Left forelimb (tissue), 1 donor: ENCODE measurements at places on chromosomes 3 and 15.

GRCh38 chr3:28667646-28668621, 319.3 kb upstream of the AZI2 start:
- DNase-seq, result no peak

GRCh38 chr3:51338632-51339031, 46.5 kb upstream of the MANF start:
- no peak for DNase-seq

GRCh38 chr3:98855806-98856400, 45.6 kb downstream of the DCBLD2 start:
- no peak for DNase-seq

GRCh38 chr3:152557302-152557999, 277.5 kb upstream of the P2RY1 start:
- no peak for DNase-seq

- DNase-seq, result no peak
Measured at GRCh38 chr3:114471478-114471877, 177.7 kb downstream of the TIGIT start.

DNA sequence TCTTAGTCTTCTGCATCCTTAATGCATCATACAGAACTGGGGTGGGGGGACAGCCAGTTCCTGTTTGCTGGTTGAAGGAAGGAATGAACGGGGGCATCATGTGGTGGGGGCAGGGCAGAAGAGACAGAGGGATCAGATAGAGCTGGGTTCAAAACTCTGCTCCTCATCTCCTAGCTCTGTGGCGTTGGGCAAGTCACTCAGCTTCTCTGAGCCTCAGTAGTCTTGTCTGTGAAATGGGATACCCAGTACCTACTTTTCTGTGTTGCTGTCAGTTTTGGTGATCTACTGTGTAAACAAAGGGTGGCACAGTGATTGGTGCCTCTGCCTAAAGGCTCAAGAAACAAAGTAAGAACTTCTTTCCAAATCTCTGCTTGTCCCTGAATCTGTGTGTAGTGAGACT, 36.3 kb downstream of the RHCG start:
- no peak for DNase-seq

- no peak for DNase-seq
Measured at GRCh38 chr3:86239946-86240345, 751.0 kb downstream of the VGLL3 start.

GRCh38 chr3:16249336-16249735, 15.4 kb downstream of the DPH3 start:
- DNase-seq, result no peak

DNA sequence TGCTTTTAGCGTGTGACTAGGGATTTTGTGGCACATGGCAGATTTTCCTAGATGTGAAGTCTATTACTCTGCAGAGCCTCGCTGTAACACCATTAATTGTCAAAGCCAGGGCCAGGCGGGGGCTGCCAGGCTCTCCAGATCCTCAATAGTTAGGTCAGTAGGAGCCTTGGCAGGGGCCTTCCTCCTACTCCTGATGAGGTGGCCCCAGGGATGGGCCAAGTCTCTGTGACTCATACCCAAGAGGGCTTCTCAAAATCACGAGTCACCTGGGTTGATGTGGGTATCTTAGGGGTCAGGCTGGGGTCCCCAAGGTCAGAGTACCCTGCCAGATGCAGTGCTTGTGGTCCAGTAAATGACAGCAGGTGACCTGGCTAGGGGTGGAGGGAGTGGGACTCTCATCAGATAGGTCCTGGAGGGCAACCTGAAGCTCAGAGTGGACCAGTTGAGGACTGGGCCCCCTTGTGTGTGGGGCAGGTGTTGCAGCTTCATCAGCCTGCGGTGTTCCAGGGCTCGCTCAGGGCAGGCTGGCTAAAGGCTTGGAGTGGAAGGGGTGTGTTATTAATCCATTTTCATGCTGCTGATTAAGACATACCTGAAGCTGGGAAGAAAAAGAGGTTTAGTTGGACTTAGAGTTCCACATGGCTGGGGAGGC, 88.5 kb upstream of the MYZAP start:
- no peak for DNase-seq

DNA sequence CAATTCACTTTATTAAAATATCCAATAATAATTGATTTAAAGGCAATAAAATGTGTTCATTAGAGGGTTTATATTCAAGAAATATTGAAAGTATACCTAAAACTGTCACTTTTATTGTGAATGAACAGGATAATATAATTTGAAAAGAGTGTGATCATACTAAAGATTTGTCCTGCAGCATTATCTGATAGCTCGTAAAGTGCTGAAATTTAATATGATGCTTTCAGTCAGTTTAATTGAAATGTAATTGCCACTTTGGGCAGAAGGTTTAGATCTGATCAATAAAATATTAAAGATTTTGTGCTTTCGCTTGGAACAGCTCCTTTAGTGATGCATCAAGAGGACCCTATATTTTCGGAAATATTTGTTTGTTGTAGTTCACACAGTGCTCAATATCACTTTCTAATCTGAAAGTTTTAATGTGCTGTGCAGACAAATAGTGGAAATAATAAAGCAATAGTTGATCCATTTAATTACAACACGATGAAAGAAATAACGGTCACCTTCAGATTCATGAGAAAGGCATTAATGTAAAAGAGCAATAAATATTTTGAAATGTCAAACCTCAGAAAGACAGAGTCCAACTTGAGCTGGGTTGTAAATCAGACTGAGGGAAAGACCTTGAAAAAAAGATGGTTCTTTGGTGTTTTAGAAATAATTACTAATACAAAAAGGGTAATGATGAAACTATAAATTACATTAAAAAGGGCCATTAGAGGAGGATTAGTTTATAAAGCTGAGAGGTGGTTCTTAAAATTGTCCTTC, 129.7 kb upstream of the MEIS2 start:
- no peak for DNase-seq

DNA sequence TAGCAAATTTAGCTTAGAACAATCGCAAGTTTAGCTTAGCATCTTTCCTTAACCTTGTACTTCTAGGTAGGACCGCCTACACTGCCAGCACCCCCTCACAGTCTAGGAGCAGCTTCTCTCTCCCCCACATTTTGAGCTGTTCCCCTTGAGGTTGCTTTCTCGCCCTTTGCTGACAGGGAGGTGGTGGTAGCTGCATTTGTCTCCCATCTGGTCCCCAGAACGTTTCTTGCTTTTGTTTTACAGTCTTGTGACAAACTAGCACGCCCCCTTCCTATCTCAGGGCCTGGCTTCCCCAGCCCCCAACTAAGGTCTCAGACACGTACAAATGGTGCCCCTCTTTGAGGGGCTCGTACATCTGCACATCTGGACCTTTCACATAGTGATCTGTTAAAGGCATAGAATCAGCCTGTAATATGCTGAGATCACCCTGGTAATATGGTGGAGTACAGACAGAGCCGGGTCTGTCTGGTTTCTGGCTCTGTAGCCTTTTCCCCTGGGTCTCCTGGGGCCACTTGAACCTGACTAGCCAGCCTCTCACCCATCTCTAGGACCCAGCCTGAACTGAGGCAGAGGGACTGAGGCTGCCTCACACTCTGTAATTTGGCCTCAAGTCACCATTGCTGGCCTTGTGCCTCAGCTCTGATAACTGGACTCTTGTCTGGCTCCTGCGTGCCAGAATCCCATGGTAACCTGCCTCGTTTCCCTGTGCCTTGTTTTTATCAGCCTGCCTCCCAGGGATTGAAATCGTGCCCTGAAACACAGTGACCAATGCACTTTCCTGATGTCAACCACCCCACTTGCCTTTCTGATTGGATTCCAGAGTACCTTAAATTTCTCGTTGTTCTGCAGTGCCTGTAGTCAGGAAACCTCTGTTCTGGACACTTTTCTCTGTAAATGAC, 27.7 kb downstream of the CRTC3 start:
- DNase-seq, result no peak

- no peak for DNase-seq
Measured at GRCh38 chr3:107401301-107401700, 24.1 kb downstream of the CCDC54 start.

DNA sequence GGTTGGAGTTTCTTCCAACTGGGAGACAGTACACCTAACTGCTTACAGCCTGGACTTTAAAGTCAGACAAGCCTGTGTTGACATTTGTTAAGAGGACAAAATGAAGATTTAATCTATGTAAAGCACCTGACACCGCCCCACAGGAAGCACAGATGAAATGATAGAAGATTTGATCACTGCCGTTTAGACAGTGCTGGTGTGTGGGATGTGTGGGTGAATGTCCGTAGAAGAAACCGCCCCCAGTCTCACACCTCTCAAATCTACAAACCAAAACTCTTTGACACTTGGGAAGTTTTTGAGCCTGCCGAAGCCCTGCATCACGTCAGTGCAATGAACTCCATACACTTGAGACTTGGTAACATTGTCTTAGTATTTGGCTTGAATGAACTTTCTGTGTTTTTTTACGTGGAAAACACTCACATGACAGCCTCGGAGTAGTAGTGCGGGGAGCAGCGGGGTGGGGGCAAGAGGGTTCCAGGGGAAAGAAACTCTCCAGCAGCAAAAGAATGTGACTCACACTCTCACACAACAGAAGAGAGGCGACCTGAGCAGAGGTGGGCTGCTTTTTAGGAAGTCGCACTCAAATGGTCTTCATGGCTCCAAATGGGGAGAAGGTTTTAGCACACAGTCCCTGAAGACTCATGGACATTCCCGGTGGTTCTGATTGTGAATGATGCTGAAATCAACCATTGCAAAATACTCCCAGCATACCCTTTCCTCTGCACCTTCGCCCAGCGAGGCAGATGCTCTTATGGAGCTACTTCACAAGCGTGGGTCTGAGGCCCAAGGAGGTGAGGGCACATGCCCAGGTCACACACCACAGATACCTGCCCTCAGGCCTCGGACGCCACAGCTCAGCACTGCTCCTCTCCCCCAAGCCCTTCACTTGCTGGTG, 79.2 kb downstream of the SRGAP3 start:
- DNase-seq, result no peak

DNA sequence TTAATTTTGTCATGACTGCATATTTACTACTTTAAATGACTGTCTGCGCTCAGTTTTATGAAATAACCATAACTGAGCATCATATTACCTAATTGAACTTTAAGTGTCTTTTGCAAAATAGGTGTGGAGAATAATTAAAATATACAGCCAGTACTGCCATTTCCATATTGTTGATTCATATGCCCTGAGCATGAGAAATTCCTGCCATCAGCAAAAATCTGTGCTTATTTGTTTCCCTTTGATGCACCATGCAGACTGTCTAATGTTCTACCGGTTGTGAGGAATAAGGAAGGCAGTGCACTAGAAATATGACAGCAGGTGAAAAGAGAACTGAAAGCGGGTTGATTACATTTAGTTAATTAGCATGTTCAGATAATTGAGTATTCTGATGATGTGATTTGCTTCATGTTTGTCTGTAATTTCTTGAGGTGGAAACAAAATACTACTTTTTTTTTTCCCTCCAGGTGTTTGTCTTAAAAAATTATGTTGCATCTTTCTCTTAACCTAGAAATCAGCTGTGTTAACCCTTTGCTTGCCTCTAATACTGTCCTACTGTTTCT, 229.4 kb upstream of the AZI2 start:
- DNase-seq, result no peak

GRCh38 chr15:85588677-85589076, 206.0 kb downstream of the KLHL25 start:
- no peak for DNase-seq

DNA sequence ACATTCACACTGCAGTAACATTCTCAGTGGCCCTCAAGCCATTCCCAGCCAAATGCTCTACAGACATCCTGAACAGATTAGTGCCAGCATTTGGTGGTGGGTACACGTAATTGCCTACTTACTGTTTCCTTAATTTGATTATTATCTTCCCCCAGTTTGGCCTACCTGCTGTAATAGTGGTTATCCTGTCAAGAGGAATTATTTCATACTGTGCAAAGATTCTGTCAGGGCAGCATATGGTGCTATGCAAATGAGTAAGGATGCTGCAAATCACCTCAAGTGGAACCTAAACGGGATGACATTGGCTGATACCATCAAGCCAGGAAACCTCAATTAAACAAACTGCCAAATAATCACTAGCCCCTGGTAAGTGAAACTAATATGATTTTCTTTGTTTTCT, 88.7 kb downstream of the SEMA6D start:
- DNase-seq, result no peak

- no peak for DNase-seq
Measured at GRCh38 chr3:53496984-53497383, 2.6 kb downstream of the CACNA1D start.

GRCh38 chr15:38389924-38390542, 63.9 kb upstream of the FAM98B start:
- no peak for DNase-seq

DNA sequence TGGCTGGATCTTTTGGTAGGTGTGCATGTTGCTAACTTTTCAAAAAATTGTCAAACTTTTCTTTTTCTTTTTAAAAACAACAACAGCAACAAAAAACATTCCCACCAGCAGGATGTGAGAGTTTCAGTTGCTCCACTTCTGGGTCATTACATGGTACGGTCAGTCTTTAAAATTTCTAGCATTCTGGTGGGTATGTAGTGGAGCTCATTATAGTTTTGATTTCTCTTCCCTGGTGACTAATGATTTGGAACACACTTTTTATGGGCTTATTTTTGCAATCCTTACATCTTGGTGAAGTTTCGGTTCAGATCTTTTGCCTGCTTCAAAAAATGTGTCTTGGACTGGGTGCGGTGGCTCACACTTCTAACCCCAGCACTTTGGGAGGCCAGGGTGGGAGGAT, 19.3 kb downstream of the ATP1B3 start:
- no peak for DNase-seq

DNA sequence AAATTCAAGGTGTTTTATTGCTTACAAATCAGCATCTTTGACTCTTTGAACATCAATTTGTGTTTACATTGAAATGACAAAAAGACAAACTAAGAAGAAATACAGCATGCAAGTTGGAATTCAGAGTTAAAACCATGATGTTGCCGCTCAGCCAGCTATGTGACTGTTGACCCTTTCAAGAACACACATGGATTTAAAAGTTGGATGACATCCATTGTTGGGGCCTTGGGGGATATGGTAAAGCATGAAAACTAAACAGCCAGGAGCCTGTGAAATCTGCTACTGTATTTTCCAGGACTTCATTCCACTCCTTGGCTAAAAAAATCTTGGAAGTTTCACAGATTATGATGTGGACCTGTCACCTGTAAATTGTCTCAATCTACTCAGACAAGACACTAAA, 4.6 kb downstream of the P2RY1 start:
- DNase-seq, result no peak

- DNase-seq, result no peak
Measured at GRCh38 chr3:17579289-17580031, 163.0 kb downstream of the TBC1D5 start.
